OCI-M1 (cell line): ENCODE measurements at places on chromosomes 3 and 15.
A peak's percentile ranks its signal among the peaks of the same experiment; 100 is the strongest.

- no peak for DNase-seq
Measured at GRCh38 chr3:185630182-185630622, 44.1 kb downstream of the SENP2 start.

DNA sequence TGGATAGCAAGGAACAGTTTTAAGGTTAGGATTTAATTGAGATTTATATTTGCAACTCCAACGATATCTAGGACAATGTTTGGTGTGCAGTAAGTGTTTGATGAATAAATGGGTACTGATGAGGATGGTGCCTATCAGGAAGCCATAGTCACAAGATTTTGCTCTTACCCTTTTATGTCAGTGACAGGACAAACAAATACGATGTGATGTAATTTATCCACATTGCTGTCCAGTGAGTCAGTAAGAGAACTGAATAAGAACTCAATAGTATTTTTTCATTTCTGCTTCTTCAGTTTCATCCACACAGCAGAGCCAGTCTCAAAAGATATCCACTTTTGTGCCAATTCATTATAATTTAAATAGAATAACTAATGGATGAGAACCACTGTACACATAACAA lies 18.5 kb downstream of the C3orf85 start:
- DNase-seq, result no peak

DNA sequence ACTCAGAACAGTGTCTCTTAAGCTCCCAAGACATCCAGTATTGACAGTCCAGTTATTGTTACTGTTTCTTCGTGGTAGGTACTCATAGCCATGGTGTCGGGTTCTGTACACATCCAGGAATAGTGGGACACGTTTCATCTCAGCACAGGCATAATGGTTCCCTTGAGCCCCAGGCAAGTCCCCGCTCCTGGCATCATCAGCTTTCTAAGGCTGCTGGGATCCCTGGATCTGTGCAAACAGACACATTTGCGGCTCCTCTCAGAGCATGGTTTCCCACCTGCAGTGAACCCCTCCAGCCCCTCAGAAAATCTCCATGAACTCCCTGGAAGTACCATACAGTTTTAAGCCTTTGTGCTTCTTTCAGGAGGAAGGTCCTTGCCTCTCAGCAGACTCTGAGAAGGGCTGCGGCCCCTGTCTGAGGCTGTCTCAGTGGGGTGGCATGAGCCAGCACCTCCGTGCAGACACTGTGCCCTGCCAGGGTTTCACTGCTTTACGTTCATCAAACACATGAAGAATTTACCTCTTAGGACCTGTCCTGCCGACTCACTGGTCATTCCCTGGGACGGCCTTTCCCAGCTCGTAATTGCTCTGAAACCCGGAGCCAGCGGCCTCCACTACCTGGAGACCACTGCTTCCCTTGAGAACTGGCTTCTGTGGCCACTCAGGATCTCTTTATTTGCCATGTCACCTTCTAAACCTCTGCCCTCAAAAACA lies 124.9 kb downstream of the LRRK1 start:
- no peak for DNase-seq

GRCh38 chr3:140128631-140129030 lies 193.6 kb downstream of the CLSTN2 start:
- peak; percentile 44 for DNase-seq

- no peak for DNase-seq
Measured at GRCh38 chr15:92616621-92617548, 38.7 kb downstream of the FAM174B start.

DNA sequence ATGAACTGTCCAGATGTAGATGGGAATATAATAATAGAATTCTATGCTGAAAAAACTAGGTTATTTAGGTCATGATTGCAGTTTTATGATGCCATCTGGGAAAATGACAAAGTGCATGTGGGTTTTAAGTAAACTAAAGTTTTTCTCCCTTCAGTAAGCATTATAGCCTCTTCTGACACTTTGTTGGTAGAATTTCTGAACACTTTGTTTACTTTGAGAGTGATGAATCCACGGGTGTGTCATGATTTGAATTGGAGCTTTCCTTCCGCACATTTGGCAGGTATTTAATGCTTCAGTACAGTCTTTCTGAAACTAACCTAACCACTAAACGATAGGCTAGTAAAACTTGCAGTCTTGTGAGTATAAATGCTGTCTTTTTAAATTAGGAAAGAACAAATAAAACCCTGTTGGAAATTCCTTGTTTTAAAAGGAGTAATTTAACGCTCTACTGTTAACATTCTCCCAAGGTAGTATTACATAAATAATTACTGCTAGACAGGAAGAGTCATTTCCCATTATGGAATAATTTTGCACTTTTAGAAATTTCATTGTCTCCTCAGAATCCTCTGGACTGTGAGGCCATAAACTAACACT lies 7.0 kb downstream of the FILIP1L start:
- no peak for DNase-seq

GRCh38 chr3:29552051-29552450 lies 271.2 kb downstream of the RBMS3 start:
- no peak for DNase-seq

DNA sequence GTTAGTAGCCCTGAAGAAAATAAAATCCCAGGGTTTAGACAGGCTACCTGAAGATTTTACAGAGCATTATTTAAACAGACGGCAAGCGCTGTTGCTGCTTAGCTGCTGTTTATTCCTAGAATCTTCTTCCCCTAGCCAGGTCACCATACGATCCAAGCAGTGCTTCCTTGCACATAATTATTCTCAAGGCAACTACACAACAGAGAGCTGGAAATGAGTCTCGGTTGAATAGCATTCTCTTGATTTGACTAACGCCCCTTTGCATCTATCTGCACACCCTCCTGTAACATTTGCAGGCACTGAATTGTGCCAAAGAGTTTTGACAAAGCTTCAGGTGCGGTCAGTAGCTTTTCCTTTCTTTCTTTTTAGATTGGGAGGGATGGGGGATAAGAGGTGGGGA lies 564.4 kb downstream of the TBL1XR1 start:
- DNase-seq, result no peak

DNA sequence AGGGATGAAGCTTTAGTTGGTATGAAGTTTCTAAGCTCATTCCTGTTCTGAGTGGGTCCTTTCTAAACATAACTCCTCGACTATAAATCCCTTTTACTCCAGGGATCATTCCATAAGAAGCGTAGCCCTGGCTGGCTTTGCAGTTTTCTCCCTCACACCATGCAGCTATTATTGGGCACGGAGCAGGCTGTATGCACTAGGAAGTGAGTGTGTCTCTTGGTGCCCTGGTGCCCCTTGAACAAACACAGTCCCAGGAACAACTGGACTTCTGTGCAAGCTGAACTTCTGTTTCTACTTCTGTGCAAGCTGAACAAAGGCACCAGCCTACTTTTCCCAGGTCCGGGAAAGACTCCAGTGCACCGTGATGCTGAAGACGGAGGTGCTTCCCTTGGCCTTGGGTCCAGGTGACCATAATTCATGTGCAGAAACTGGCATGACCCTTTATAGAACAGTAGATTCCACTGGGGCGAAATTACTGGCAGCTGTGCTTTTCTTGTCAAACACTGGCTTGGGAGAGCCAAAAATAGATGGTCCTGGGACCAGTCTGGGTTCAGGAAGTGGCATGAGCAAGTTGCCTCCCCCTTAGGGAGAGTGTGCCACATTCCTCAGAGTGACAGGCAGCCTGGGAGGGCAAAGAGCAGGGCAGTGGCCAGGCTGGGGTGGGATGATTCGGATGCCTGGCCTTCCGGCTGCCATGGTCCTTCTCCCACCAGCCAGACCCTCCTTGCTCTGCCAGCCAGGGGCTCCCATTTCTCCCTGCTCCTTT lies 127.2 kb downstream of the SLCO3A1 start:
- DNase-seq, result no peak

GRCh38 chr3:103127737-103128136 lies 692.9 kb downstream of the ZPLD1 start:
- peak; percentile 31 for DNase-seq

GRCh38 chr3:21464746-21465145 lies 286.3 kb downstream of the ZNF385D start:
- peak; percentile 8 for DNase-seq

- peak; percentile 18 for DNase-seq
Measured at GRCh38 chr15:47384341-47384740, 333.0 kb upstream of the SEMA6D start.

- no peak for DNase-seq
Measured at GRCh38 chr15:86201313-86202008, 121.8 kb downstream of the AGBL1 start.

DNA sequence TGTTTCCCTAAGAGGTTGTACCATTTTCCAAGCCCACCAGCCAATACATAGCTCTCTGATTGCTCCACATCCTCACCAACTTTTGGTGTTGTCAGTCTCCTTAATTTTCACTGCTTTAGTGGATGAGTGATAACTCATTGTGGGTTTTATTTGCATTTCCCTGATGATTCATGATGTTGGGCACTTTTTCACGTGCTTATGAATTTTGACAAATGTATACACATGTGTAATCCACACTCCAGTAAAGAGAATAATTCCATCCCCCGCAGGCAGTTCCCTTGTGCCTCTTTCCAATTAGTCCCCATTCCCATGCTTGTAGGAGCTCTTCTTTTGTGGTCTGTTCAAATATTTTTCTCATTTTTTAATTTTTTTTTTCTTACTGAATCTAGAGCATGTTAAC lies 52.4 kb downstream of the ANP32A start:
- no peak for DNase-seq

- no peak for DNase-seq
Measured at GRCh38 chr15:92869263-92869940, 30.7 kb upstream of the CHD2 start.

DNA sequence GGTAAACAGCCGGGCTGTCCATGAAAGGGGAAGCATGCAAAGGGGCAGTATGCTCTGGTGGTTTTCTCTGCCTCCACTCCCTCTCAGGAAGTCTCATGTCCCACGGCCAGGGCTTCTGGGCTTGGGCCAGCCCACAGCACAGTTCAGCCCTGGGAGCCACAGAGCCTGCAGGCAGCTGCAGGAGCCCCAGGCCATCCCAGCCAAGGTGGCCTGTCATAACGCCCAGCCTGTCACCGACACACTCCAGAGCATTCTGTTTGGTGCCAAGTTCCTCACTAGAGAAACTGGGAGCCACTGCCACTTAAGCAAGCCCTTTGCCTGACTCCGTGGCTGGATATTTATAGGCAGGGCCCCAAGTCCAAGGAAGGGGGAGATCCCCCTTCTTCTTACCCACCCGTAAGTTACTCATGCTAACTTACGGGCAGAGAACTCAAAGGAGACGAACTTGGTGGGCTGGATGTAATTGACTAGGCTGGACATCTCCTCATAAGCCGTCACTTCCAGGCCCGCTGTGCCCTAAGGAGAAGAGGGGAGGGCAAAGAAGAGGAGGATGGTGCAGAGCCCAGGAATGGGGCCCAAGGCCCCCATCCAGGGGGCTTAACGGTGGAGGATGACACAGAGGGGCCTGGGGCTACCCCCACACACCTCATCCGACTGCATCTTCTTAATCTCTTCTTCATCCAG lies 11.7 kb downstream of the PLCB2 start:
- no peak for DNase-seq

GRCh38 chr3:55617385-55617784 lies 130.3 kb upstream of the WNT5A start:
- DNase-seq, result no peak

DNA sequence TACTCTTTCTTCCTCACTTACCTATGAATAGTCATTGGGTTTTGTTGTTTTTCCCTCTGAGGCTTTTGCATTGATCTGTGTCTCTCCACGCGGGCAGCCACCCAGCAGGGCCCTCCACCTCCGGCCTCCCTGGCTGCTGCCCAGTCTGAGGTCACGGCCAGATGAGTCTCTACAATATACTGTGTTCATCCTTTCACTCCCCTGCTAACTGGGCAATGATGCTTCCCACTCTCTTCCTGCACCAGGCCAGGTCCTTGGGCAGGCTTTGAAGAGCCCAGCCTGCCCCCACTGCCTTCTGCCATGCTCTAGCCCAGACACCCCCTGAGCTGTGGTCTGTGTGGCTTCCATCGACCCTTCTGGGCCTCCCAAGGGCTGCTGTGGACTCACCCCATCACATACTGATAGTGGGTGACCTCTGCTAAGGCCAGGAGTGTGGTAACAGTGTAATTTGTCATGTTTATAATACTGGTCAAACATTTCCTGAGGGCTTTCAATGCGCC lies 18.0 kb downstream of the PDIA5 start:
- no peak for DNase-seq

DNA sequence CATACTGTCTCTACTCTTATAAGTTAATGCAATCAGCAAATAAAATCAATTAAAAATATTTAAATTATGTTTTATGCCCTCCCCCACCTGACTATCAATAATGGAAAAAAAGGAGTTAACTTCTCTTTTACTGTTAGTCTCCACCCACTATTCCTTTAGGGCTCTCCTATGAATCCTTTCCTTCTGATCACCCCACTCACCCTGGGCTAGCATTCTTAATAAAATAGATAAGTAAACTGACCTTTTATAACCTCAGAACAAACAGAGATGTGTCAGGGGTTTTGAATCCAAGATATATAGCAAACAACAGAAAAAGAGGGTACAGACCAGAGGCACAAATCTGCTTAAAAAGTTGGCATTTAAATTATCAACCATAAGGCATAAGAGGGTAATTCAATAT lies 116.1 kb upstream of the PLXND1 start:
- no peak for DNase-seq

- peak; percentile 71 for DNase-seq
Measured at GRCh38 chr3:173397161-173398110, at the start of gene NLGN1. TSS of gene NLGN1 (plus strand) at chr3:173397744.

DNA sequence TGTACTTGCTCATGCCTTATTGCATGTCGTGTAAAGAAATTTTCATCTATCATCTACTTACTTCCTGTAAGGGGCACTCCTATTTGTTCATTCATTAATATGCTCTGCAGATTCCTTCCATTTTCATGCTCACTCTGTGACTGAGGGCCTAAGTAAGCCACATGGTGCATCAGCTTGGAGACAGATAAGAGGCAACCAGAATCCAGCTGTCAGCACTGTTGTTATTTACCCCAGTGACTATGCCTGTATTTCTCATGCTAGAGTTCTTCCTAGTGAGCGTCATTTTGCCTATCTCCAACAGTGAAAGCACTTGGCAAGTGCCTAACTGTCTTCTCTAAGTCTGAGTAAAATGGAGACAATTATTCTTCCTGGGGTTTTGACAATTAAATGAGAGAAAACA lies 124.8 kb upstream of the ABI3BP start:
- DNase-seq, result peak; percentile 49

DNA sequence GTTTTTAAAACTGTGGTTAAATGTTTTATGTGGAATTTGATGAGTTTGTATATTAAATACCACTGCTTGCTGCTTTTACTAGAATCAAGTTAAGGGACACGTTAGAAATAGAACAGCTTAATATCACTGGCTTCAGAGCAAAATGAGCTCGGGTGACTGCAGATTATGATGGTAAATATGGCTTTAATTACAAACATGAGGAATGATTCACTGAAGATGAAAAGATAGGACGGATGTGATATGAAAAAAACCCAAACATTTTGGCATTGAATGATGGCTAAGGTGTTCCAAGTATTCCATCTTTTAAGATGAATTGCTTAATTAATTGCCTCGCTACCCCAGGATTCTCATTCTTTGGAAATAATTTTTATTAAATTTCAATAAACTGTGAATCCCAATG lies 33.7 kb downstream of the SLC24A1 start:
- no peak for DNase-seq

GRCh38 chr3:110811050-110811449 lies 260.6 kb upstream of the NECTIN3 start:
- no peak for DNase-seq

GRCh38 chr15:73867426-73867825 lies 5.9 kb upstream of the TBC1D21 start:
- DNase-seq, result no peak

GRCh38 chr3:50577348-50577747 lies 8.0 kb downstream of the HEMK1 start:
- no peak for DNase-seq

GRCh38 chr3:61925721-61926120 lies 364.4 kb downstream of the PTPRG start:
- no peak for DNase-seq

GRCh38 chr3:51102396-51102795 lies 282.7 kb upstream of the MANF start:
- no peak for DNase-seq
